Smooth muscle cell of the coronary artery (primary cell): ENCODE measurements at places on chromosomes 3 and 15. TPM values are rescaled to one million over a fixed set of nuclear protein-coding genes. Genes with fewer than 3 reads are reported as not detected.

Gene TMEM158
- 3.5 and 8.7 TPM in 2 replicates for total RNA-seq

Gene NME9
- 0.23 TPM in 2 replicates for total RNA-seq

Gene NPAP1
- total RNA-seq, result not detected in 2 replicates

Gene EOMES
- not detected in 2 replicates for total RNA-seq

Gene MBNL1
- 113 and 149 TPM in 2 replicates for total RNA-seq

Gene POMGNT2
- 2.9 and 17.7 TPM in 2 replicates for total RNA-seq

Gene ZNF80
- total RNA-seq, result not detected in 2 replicates

Gene LDHAL6B
- not detected in 2 replicates for total RNA-seq

Gene ACTC1
- 0.08 and 0.70 TPM in 2 replicates for total RNA-seq

Gene SLC12A8
- total RNA-seq, result 4.9 and 8.4 TPM in 2 replicates

Gene ITIH4
- total RNA-seq, result 0.82 and 1.1 TPM in 2 replicates

Gene CKMT1A
- total RNA-seq, result not detected in 2 replicates

Gene CIP2A
- total RNA-seq, result 1.5 and 7.8 TPM in 2 replicates

Gene IQCF5
- not detected in 2 replicates for total RNA-seq

Gene XXYLT1
- total RNA-seq, result 9.8 and 27.7 TPM in 2 replicates

Gene GRK7
- total RNA-seq, result under 0.01 TPM in 1 of 2 replicates, not detected in the other

Gene BHLHE40
- 8.7 and 51.5 TPM in 2 replicates for total RNA-seq

Gene PAQR5
- total RNA-seq, result 0.15 and 0.23 TPM in 2 replicates

Gene TRH
- not detected in 2 replicates for total RNA-seq

Gene CHRNB4
- total RNA-seq, result not detected in 2 replicates

Gene CCR8
- not detected in 2 replicates for total RNA-seq

Gene SNX33
- total RNA-seq, result 11.1 and 23.4 TPM in 2 replicates

Gene RETNLB
- not detected in 2 replicates for total RNA-seq

Gene CFAP20DC
- 0.82 and 0.90 TPM in 2 replicates for total RNA-seq

Gene IQSEC1
- total RNA-seq, result 9.5 and 11.5 TPM in 2 replicates

Gene MKRN2OS
- not detected in 2 replicates for total RNA-seq

Gene SNX1
- 39.0 and 45.2 TPM in 2 replicates for total RNA-seq

Gene LMAN1L
- not detected in 2 replicates for total RNA-seq

Gene DNAH12
- under 0.01 TPM in 2 replicates for total RNA-seq

Gene RPUSD3
- total RNA-seq, result 18.5 and 23.9 TPM in 2 replicates

Gene MEX3B
- total RNA-seq, result 2.6 and 54.9 TPM in 2 replicates

Gene LCTL
- 0.12 and 11.5 TPM in 2 replicates for total RNA-seq

Gene IL20RB
- total RNA-seq, result 0.53 and 13.2 TPM in 2 replicates

Gene LCMT2
- total RNA-seq, result 7.3 and 7.8 TPM in 2 replicates

Gene ARGFX
- total RNA-seq, result not detected in 2 replicates

Gene DTX3L
- total RNA-seq, result 7.7 and 9.6 TPM in 2 replicates

Gene ADAMTS9
- 0.38 and 6.3 TPM in 2 replicates for total RNA-seq

Gene GOLGA8J
- 0.08 and 0.12 TPM in 2 replicates for total RNA-seq

Gene CPA3
- total RNA-seq, result not detected in 2 replicates

Gene UBE2Q2
- 42.2 and 59.6 TPM in 2 replicates for total RNA-seq

Gene MYRIP
- under 0.01 and 0.68 TPM in 2 replicates for total RNA-seq

Gene WDR93
- total RNA-seq, result 0.23 TPM in 1 of 2 replicates, not detected in the other

Gene DHFR2
- 2.6 and 4.2 TPM in 2 replicates for total RNA-seq

Gene NISCH
- 54.9 and 72.7 TPM in 2 replicates for total RNA-seq

Gene MEIS2
- total RNA-seq, result 57.7 and 68.4 TPM in 2 replicates

Gene TNNC1
- total RNA-seq, result 2.5 and 19.8 TPM in 2 replicates

Gene ECE2
- total RNA-seq, result not detected in 2 replicates

Gene ITGA11
- total RNA-seq, result 26.3 and 65.5 TPM in 2 replicates

Gene MUC20
- total RNA-seq, result 0.30 TPM in 1 of 2 replicates, not detected in the other

Gene ZBTB47
- 22.5 and 44.0 TPM in 2 replicates for total RNA-seq

Gene MESP2
- 0.15 and 1.6 TPM in 2 replicates for total RNA-seq

Gene GPR87
- total RNA-seq, result not detected in 2 replicates

Gene TMOD2
- total RNA-seq, result 1.8 and 3.7 TPM in 2 replicates

Gene ARNT2
- total RNA-seq, result 4.9 and 14.9 TPM in 2 replicates

Gene NECTIN3
- total RNA-seq, result 15.9 and 28.5 TPM in 2 replicates

Gene SLC28A2
- not detected in 2 replicates for total RNA-seq

Gene HYAL1
- total RNA-seq, result 0.60 and 0.94 TPM in 2 replicates

Gene FEZF2
- not detected in 2 replicates for total RNA-seq

Gene MOBP
- under 0.01 TPM in 1 of 2 replicates, not detected in the other for total RNA-seq

Gene EPHB3
- 3.0 and 9.4 TPM in 2 replicates for total RNA-seq
